ENCODE measurements at places on chromosomes 5 and 9.

DNA sequence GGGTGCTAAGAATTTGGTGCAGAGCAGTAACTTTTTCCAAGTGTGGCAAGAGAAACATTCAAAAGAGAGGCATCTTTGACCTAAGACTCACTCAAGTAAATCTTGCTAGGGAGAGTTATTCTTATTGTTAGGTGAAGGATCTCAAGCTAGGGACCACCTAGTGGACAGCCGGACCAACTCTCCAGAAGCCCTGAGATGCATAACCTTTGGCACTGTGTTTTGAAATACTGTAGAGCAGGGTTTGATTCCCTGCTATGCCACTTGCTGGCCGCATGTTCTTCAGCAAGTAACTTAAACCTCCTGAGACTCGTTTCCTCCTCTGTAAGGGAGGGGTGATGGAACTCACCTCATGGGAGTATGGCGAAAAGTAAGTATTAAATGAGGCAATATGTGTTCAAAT is 336.1 kb upstream of the ADAMTSL1 start:
- no peak for DNase-seq

DNA sequence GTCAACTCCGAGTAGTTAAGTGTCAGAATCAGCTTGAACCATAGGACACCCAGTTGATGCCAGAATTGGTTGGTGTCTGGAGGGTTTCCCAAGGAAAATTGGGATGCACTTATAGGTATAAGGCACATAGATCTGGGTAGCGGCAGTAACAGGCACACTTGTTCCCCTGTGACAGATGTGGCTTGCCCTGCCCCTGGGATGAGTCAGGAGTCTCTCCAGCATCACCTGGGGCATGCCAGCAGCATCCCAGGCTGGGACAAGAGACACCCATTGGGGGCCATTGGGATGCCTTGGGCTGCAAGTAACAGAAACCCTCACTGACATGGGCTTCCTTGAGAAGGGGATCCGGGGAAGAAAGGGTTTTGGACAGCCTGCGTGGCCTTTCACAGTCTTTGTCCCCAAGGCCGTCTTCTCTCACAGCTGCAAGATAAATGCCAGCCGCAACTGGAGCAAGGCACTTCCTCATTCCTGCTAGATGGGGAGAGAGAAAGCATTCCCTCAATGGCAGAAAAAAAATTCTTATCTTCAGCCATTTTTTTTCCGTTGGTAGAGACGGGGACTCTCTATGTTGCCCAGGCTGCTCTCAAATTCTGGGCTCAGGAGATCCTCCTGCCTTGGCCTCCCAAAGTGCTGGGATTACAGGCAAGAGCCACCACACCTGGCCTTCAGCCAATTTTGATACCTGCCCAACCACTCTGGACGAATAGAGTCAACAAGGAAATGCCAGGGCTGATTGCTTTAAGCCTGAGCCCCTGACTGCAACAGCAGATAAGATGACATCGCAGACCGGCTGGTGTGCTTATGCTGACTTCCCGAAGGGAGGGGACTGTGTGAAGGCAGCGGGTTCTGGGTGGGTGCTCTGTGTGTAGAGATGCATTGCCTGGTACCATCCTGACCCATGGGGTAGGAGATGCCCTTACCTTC is 13.3 kb upstream of the RNF130 start:
- DNase-seq: no peak

DNA sequence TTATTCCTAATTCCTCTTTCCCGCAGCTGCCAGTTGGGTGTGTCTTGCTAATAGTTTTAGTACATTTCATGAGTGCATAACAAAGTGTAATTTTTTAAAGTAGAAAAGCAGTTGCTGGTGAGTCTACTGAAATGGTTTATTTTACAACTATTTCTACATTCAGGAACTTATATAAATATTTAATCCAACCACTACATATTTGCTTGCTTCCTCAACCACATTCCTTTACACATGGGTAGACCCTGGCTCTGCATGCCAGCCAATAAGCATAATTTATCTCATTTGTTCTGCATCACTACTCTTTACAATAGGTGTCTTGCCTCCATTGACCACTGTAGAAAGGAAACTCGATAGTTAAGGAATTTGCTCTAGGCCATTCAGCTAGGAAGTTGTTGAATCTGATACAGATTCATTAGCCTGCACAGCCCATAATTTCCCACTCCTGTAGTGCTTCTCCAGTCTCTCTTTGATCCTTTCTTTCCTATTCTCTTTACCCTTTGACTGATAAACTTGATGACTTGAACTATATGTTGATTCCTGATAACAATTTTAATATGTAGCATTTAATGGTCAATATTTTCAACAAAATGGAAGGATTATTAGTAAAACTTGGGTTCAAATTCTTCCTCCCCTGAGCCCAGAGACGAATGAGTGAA is 342.5 kb upstream of the ACTBL2 start:
- peak; percentile 91 for DNase-seq

- peak; percentile 7 for DNase-seq
These were observed 166.6 kb downstream of the SMARCA2 start for GRCh38 chr9:2181792-2182191.

- DNase-seq: no peak
These were observed 339.1 kb upstream of the CCNH start for GRCh38 chr5:87751824-87752223.

GRCh38 chr9:102209176-102209575 is 470.7 kb upstream of the GRIN3A start:
- no peak for DNase-seq

DNA sequence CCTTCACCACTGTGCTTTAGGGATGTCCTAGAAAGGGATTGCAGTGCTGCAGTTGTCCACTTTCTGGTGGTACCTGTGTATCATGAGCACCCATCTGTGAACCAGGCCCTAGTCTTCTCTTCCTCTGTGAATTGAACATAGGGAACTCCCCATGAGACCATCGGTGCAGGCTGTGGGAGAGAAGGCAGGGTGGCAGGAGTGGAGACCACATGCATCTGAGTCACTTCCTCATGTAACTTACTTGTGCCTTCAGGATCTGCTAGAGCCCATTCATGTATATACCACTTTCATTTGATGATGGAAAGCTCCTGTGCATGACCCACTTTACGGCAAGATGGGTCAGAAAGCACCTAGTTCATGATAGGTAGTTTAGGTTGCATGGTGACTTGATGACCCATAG is 478.1 kb upstream of the CDH9 start:
- DNase-seq: no peak

- peak; percentile 69 for DNase-seq
These were observed 398 bp upstream of the BASP1 start for GRCh38 chr5:17216974-17217492.

DNA sequence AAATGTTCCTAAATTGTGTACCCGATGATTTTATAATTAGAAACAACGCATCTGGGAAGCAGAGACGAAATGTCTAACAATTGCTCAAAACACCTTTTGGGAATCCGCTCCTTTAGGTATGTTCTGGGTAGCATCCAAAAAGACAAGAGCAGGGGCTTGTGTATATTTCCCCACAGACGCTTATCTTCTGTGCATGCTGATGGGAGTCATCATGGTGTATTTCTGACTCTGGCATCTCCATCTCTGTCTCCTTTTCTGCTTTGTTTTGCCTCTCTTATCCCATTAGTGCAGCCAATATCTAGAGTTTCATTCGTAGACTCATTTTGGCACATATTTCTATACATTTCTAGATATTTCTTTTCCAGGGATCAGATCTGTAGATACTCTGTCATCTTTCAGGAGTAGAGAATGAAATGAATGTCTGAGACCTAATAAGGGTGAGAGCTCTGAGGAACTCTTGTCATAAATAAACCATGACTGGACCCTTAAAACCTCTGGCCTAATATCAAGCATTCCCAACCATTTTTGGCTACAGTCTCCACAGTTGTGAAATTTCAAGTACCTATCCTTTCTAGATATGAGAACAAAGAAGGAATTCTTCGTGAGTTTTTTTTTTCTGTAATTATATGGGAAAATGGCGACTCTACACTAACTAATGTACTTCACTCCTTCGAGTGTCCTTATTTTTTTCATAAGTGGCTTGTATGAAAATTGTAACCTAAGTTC is 508.2 kb downstream of the ACTL7B start:
- no peak for DNase-seq

- DNase-seq: no peak
These were observed 10.3 kb downstream of the FKBP15 start for GRCh38 chr9:113210815-113211214.

DNA sequence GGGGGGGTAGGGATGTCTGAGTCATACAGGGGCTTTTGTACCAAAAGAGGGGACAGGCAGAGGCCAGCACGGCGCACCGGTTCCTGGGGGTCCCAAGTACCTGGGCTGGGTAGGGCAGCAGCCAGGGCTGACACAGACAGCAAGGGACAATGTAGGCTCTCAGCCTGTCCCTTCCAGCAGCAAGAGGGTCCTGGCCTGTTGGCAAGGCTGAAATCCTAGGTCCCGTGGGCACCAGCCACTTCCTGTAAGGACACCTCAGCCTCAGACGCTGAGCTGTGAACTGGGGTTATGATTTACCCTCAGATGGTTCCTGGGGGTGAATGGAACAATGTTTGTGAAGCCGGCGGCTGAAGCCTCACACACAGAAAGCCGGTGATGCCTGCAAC is 41.3 kb downstream of the NACC2 start:
- DNase-seq: no peak

All from H4 (cell line).